Mesendoderm (in vitro differentiated cells): ENCODE measurements at places on chromosomes 5 and 9.

- peak; percentile 81 for DNase-seq
Measured at GRCh38 chr5:180376511-180376910, 23.4 kb upstream of the GFPT2 start.

DNA sequence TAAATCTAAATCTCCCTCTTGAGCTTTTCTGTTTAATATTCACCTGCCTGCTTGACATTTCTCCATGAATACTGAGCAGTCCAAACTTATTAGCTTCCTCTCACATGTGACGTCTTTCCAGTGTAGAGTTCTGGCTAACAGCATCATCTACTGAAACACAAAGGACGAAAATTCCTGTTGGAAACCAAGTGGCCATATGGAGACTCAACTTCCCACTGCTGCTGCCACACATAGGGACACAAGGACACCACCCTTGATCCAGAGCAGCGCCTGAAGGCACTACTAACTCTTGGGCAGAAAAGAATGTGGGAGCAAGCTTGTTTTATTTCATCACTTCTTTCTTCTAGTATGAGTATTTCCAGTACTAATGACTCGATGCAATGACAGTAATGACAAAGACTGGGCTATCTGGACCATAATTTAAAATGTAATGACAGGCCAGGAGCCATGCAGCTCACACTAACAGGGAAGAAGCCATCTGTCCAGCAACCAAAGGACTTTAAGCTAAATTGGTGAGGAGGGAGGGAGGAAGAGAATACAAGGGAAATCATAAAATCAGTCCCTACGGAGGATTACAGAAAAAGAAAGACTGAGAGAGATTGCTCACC is 19.2 kb downstream of the RNF130 start:
- no peak for DNase-seq

- DNase-seq, result no peak
Measured at GRCh38 chr9:14992516-14992915, 82.3 kb upstream of the FREM1 start.

- DNase-seq, result peak; percentile 92
Measured at GRCh38 chr5:160930406-160930805, 78.4 kb upstream of the ATP10B start.

DNA sequence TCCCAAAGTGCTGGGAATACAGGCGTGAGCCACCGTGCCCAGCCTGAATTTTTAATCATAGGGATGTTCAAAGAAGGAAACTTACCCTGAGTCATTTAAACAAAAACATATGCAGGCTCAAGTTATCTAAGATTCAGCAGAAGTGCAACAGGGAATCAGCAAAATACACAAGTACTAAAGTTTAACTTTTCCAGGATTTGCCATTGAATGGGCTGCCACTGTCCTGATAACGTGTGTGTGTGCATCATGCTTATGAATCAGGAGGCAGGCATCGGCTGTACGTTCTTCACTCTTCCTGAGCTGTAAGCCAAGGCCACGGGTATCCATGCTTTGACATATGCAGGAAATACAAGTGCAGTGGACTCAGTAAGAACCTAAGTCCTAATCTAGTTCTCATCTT is 48.8 kb upstream of the FST start:
- no peak for DNase-seq
